Cardiac septum (tissue), 1 donor: ENCODE measurements at places on chromosomes 13 and 19. TPM values are rescaled to one million over a fixed set of nuclear protein-coding genes. Genes with fewer than 3 reads are reported as not detected.

PCDH17 gene
- 7.3 TPM for total RNA-seq

PABPC3 gene
- total RNA-seq = not detected

CFAP97D2 gene
- total RNA-seq = not detected

CARS2 gene
- total RNA-seq = 48.3 TPM

PDX1 gene
- total RNA-seq = not detected

DOHH gene
- 11.1 TPM for total RNA-seq

GRCh38 chr13:40379196-40379595 is 287.2 kb downstream of the FOXO1 start:
- DNase-seq = no peak

GRCh38 chr13:33624740-33625139 is 193.2 kb upstream of the RFC3 start:
- no peak for DNase-seq

DNA sequence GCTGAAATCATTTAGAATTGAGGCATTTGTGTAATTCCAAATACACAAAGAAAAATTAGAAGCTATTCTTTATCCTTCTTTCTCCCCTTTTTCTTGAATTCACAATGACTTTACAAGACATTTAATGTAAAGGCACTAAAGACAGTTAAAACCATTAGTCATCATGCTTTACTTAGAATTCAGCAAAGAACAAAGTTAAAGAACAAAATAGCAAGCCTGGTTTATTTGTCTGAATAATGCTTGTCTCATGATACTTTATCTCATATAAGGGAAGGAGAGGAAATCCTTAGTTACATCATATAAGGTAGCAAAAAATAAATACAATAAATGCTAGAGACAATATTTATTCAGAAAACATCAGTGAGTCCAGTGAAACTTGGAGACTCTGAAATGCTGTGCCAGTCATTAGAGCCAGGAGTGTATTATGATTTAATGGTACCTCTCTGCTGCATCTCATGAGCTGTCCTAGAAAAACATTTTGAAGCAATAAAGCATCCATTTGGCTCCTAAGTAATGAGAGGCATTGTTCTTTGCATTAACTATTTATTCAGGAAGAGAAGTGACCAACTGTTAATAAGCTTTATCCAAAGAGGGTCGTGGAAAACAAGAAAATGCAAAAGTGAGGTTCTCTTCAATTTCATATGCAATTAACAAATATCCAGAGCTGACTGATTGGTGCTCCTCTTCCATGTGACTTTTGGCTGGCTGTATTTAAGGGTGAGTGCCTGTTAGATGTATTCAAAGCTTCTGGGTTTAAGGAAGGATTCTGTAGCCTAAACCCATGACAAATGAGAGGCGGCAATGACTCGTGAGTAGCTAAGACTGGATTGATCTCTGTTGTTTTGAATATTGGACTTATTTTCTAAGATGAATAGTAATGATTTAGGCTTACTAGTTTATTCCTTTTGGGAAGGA is 105.0 kb downstream of the DGKH start:
- no peak for DNase-seq

GRCh38 chr19:57706346-57706745 is 2.7 kb downstream of the ZNF154 start:
- DNase-seq = no peak

GRCh38 chr19:40907968-40908735 is 26.1 kb upstream of the CYP2A7 start:
- no peak for DNase-seq

DNA sequence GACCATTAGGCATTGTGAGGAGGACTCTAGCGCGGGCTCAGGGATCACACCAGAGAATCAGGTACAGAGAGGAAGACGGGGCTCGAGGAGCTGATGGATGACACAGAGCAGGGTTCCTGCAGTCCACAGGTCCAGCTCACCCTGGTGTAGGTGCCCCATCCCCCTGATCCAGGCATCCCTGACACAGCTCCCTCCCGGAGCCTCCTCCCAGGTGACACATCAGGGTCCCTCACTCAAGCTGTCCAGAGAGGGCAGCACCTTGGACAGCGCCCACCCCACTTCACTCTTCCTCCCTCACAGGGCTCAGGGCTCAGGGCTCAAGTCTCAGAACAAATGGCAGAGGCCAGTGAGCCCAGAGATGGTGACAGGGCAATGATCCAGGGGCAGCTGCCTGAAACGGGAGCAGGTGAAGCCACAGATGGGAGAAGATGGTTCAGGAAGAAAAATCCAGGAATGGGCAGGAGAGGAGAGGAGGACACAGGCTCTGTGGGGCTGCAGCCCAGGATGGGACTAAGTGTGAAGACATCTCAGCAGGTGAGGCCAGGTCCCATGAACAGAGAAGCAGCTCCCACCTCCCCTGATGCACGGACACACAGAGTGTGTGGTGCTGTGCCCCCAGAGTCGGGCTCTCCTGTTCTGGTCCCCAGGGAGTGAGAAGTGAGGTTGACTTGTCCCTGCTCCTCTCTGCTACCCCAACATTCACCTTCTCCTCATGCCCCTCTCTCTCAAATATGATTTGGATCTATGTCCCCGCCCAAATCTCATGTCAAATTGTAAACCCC is 2.8 kb upstream of the CEACAM5 start:
- DNase-seq = no peak

DNA sequence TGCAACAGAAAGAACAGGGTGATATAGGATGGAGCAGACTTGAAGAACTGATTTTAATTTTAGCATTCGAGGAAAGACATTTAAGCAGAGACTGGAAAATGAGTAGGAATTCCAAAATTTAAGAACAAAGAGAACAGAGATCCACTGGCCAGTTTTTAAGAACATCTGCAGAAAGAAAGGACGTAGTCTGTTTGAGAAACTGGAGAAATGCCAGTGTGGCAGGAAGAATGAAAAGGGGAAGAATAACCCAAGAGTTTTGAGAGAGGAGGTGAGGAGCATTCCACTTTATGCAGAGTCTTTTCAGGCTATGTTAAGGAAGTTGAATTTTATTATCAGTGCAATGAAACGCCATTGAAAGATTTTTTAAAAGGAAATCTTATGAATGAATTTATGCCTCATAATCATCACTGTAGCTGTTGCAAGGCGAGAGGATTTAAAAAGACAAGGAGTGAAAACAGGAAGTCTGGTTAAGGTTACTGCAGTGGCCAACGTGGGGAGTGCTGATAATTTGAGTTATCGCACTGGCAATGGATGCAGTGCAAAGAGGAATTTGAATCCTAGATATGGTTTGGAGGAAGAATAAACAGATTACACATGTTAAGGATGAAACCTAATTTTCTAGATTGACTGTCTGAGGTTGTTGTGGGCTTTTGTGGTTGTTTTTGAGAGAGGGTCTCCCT is 253.8 kb downstream of the DACH1 start:
- no peak for DNase-seq

- no peak for DNase-seq
Observed at GRCh38 chr13:42574011-42574410, at the start of gene TNFSF11. TNFSF11 (plus strand) TSS chr13:42574152; CDS start chr13:42574304, 152 bp downstream.

DNA sequence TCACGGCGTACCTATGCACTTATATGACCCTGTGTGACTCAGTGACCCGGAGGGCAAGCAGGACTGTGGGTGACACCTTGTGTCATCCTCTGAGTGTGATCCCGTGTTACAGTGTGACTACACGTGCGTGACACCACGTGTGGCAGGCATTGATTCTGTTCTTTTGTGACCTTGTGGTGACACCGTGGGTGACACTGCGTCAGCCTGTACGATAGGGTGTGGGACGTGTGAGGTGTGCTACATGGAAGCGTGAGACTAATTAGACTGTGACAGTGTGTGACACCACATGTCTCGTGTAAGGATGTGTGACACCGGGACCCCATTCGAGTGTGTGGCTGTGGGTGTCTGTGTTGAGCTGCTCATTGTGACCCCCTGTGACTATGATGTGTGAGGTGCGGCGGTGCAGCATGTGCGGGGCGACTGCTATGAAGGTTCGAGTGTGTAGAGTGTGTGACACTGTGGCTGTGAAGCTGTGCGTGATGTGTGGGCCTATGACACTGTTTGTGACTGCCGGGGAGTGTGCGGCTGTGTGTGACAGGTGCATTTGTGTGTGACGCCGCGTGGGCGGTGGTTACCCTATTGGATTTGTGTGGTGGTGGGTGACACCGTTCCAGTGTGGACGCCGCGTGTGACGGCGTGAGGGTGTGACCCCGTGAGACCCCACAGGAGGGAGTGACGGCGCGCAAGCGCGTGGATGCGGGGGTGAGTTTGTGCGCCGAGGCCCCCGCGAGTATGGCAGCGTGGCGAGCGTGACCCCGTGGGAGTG is 399 bp upstream of the SPTBN4 start:
- DNase-seq = no peak

GRCh38 chr19:18735324-18735723 is 51.8 kb downstream of the CRTC1 start:
- no peak for DNase-seq

GRCh38 chr13:80141123-80141849 is 199.6 kb downstream of the SPRY2 start:
- no peak for DNase-seq

GRCh38 chr19:43812688-43813087 is 10.4 kb upstream of the LYPD5 start:
- no peak for DNase-seq

GRCh38 chr13:94709001-94709834 is 3.1 kb downstream of the SOX21 start:
- no peak for DNase-seq

DNA sequence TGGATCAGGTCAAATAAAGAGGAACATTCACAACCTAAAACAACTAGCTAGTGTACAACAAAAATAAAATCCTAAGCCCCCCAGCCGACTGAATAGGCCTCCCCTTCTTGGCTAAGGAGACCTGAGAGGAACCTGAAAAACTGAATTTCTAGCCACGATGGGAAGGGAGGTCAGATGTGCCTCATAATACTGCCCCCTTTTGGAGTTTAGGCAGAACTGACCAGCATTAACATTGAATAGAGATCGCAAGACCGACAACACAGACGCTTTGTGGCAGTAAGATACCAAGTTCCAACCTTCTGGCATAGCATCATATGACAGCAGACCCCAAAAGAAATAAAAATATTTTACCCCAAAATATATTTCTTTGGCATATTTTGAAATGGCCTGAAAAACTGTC is 15.9 kb downstream of the CBY2 start:
- no peak for DNase-seq

- no peak for DNase-seq
Observed at GRCh38 chr13:109787135-109787954, 962 bp upstream of the IRS2 start.

GRCh38 chr13:87035526-87035925 is 635.6 kb upstream of the SLITRK5 start:
- DNase-seq = no peak

DNA sequence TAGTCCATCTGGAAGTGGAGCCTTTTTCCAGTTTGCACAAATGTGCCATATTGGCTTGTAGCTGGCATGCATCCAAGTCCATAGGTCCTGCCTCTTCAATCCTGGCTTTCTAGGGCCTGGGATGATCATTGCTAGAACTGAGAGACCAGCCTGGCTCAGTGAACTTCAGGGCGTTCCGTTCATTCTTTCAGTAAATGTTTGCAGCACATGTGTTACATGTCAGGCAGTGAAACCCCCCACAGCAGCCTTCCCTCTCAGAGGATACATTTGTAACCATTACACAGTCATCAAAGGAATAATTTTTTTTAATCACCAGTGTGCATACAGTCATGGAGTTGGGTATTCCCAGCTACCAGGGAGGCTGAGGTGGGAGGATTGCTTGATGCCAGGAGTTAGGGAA is 9.7 kb downstream of the FUT2 start:
- DNase-seq = no peak

- peak; percentile 89 for DNase-seq
Observed at GRCh38 chr19:19460258-19460731, 54.8 kb downstream of the GATAD2A start.
